Kidney (tissue), 22 donors: ENCODE measurements at places on chromosomes 16 and 17. TPM values are rescaled to one million over a fixed set of nuclear protein-coding genes. Genes with fewer than 3 reads are reported as not detected.
A peak's percentile ranks its signal among the peaks of the same experiment; 100 is the strongest.

KRT31 gene
- not detected for polyA plus RNA-seq

DNA sequence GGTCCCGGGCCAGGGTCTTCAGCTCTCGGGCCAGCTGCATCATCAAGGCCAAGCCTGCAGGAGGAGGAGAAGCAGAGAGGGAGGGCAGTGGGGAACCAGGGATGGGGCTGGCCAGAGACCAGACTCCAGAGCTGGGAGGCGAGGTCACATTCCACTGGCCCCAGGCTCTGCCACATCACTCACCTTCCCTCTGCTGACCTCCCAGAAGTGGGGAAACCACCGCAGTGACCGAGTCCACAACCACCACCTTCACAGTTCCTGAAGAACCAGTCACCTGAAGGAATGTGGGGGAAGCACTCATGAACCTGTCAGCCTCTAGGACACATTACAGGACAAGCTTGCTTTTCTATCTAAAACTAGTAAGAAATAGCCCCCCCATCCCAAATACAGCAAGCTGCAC, 16.4 kb downstream of the RAD51D start:
- no peak for DNase-seq

DNA sequence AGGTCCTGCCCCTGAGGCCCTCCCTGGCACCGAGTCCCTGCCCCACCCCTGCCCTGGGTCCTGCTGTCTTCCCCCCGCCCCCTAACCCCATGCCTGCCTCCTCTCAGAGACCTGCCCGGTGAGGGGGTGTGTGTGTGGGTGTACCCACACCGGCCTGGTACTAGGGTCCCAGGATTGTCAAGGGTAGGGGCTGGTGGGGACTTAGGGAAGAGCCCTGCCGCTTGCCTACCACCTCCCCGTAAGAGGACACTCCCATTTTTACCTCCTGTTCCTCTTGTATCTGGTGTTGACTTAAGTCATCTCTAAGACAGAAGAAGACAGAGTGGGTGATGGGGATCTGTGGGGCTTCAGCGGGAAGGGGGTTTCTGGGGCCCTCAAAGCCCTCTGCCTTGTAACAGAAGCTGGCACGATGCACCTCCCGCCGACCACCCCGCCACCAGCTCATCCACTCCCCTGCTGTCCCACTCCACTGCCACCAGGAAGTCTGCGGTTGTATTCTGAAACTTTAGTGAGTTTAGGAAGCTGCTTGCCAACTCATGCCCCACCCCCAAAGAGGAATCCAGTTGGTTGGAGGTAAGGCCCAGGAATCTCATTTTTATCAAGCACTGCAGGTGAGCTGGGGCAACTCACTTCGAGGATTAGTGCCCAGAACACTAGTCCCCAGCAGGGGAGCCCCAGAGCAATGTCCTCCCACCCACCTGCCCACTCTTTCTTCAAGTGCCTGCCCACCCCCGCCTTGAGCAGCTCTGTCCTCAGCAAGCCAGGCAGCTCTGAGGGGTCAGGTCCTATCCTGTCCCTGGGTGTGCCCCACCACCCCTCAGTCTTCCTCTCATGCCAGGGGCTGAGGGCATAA, 5.6 kb downstream of the SPATA32 start:
- peak; percentile 59 for DNase-seq

- DNase-seq: no peak
These were observed 30.0 kb upstream of the SLC5A10 start for GRCh38 chr17:18921912-18922451.

GRCh38 chr17:51853857-51854256, 304.7 kb downstream of the CA10 start:
- DNase-seq: no peak
